Upper lobe of right lung (tissue), 1 donor: ENCODE measurements at places on chromosomes 7 and 10.

DNA sequence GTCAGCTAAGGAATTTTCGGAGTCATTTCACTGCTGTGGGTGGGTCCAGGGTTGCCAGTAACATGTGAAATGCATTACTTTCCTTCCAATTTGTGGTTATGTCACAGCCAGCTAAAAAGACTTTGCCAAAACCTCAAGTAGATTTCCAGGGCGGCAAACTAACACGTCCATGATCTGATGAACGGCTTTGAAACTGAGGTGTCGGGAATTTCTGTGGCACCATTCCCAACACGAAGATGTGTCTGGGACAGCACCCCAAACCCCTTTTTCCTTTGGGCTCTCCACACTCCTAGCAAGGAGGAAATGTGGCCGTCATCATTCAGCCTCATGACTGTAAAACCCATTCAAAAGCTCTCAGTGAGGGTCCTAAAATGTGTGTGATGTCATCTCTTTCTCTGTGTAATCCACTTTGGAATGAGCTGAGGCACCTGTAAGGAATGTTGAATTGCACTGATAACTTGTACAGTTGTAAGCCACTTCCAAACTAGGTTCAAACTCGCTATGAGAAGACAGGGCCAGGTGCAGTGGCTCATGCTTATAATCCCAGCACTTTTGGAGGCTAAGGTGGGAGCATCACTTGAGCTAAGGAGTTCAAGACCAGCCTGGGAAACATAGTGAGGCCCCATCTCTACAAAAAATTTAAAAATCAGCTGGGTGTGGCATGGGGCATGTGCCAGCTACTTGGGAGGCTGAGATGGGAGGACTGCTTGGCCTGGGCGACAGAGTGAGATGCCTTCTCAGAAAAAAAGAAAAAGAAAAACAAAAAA, 146.1 kb upstream of the FRMD4A start:
- no peak for DNase-seq

GRCh38 chr7:76383089-76383944, 24.5 kb upstream of the YWHAG start:
- no peak for DNase-seq

DNA sequence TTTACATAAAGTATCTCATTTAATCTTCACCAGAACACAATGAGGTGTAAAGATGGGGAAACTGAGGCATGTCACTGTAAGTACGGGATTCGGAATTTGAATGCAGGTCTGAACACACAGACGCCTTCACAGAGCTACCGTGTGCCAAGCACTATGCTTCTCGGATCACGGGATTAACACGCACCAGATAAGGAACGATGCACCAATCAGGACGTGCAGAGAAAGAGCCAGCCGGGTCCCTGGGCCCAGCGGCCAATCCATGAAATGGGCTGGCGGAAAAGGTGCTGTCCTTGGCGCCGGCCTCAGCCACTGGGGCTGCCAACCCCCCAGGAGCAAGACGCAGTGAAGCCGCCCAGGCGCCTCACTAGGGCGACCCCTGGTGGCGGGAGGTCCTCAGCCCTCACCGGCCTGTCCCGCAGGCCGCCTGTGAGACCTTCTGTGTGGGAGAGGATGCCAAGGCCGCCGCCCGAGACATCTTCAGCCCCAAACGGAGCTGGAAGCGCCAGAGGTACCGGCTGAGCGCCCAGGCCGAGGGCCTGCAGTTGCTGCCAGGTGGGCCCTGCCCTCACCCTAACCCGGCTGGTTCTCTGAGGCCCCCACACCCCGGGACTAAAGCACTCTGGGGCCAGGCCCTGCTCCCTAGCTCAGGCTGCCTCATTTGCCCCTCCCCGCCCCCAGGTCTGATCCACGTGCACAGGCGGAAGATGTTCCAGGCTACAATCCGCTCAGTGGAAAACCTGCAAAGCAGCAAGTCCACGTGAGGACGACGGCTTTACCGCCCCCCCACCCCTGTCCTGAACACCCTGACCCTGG, 15.6 kb downstream of the ATG9B start:
- DNase-seq = peak; percentile 83

- no peak for DNase-seq
These were observed 130.9 kb downstream of the RSU1 start for GRCh38 chr10:16686054-16686902.

DNA sequence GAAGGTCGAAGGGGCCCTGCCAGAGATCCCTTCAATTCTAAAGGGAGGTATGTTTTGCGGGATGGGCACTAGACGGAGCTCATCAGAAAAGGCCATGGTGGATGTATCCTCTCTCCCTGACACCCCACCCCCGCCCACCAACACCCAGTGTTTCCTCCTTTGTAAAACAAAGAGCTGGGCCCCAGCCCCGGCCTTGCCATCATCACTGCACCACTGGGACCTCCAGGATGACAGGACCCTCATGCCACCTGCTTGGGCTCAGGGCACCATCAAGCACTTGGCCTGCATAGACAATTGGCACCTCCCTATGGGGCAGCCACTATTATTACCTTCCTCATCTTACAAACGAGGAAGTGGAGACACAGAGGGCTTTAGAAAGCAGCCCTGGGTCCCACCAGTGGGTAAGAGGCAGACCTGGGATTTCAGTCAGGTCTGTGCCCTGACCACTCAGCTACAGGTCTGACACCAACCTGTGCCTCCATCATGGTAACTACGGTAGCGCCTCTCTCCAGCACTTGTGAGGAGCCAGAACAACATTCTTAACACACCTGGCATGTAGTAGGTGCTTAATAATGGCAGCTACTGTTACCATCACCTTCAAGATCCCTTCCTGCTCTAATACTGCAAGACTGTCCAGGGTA, 2.0 kb downstream of the CALML3 start:
- peak; percentile 31 for DNase-seq

DNA sequence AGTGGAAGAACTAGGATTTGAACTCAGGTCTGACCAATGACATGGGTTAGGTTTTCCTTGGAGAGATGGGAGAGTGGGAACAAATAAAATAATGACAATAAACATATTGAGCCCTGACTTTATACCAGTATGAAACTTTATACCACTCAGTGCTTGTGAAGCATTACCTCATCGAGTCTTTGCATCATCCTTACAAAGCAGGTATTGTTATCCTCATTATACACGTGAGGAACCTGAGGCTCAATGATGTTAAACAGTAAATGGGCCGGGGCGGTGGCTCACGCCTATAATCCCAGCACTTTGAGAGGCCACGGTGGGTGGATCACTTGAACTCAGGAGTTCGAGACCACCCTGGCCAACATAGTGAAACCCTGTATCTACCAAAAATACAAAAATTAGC, 47.7 kb downstream of the HHEX start:
- no peak for DNase-seq

DNA sequence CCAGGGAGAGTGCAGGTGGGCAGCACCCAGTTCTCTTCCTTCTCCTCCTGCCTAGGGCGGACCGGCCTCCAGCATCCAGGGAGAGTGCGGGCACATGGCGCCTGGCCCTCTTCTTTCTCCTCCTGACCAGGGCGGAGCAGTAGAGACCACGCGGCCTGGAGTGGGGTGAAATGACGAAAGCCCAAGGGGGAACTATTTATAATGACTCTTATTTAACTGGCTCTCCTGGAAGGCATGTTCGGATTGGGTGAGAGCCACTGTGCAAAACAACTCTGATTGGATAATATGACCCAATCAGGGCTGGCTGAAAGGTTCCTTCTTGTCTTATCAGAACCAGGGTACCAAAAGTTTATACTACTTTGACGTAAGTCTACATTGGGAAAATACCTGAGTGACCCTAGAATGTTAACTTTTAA, 63.1 kb downstream of the ZNF37A start:
- DNase-seq = no peak

GRCh38 chr10:32891261-32891660, 66.8 kb downstream of the ITGB1 start:
- no peak for DNase-seq

GRCh38 chr10:22280078-22280477, 36.1 kb upstream of the COMMD3 start:
- DNase-seq = no peak

DNA sequence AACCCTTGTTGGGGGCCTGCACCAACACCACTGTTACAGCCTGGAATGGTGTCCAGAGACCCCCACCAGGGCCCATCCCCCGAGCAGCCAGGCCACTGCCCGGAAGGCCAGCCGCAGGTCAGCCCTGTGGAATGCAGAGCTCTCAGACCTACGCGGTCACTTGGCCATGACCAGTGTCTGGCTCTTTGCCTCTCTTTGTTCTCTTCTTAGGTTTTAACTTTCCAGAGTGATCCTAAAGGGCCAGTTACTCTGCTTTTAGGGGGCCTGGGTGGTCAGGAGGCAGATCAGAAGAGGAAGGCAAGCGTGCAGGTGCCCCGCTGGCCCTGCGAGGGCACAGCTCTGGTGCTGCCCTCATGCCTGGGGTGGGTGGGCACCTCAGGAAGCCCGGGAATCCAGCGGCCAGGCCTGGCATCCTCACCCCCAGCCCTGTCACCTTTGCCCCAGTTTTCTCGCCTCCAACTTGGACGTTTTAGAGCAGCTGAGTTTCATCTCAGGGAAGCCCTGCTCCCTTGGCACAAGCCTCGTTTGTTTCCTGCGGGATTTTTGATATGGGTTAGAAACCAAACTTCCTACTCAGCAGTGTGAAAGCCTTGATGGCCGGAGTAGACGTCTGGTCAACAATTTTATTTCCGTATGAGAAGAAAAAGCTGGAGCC, 62.5 kb upstream of the CHST15 start:
- DNase-seq = no peak

DNA sequence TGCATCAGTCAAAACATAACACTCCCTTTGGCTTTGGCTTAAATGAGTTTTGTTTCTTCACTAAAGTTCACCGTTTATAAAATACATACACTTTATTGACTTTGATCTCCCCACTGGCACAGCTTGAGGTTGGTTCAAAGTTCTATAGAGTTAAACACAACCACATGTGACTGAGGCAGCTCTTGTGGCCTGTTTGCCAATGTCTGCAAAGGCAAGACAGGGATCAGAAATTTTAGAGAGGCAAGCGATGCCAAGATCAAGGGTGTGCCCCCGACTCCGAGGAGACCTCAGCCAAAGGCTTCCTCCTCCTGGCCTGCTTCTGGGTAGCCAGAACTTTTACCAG, 129.8 kb upstream of the JCAD start:
- no peak for DNase-seq

DNA sequence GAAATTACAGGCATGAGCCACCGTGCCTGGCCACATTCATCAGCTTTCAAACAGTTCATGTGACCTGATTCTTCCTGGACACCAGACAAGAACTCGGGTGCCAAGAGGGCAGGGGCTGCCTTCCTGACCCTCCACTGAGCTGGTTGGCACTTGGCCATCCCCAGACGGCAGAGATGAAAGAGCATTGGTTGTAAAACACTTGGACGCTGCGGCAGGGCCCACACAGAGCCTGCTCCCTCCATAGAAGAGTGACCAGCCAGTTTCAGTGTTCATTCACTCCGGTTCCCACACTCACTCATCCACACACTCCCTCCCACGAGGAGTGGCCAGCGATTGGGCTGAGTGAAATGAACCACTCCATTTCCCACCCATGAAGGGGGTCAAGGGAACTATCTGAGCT, 112.3 kb downstream of the ITGB8 start:
- DNase-seq = no peak

- DNase-seq = no peak
These were observed 21.6 kb downstream of the TES start for GRCh38 chr7:116231949-116232348.

GRCh38 chr10:130927157-130927556, 384.4 kb downstream of the TCERG1L start:
- DNase-seq = no peak

DNA sequence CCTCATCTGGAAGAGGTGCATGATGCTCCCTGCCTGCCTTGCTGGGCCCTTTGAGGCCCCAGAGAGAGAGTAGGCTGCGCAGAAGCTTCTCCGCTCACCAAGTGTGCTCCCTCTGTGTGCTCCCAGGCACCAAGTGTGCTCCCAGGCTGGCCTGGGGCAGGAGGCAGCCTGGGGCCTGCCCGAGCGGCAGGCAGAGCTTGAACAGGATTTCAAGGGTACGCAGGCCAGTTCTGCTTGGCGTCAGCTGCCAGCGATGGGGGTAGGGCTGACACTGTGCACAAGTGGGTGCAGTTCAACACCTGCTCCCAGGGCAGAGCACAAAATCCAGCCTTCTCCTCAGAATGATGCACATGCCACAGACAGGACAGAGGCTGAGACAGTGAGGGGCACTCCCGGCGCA, 119.7 kb downstream of the FAM53B start:
- no peak for DNase-seq

DNA sequence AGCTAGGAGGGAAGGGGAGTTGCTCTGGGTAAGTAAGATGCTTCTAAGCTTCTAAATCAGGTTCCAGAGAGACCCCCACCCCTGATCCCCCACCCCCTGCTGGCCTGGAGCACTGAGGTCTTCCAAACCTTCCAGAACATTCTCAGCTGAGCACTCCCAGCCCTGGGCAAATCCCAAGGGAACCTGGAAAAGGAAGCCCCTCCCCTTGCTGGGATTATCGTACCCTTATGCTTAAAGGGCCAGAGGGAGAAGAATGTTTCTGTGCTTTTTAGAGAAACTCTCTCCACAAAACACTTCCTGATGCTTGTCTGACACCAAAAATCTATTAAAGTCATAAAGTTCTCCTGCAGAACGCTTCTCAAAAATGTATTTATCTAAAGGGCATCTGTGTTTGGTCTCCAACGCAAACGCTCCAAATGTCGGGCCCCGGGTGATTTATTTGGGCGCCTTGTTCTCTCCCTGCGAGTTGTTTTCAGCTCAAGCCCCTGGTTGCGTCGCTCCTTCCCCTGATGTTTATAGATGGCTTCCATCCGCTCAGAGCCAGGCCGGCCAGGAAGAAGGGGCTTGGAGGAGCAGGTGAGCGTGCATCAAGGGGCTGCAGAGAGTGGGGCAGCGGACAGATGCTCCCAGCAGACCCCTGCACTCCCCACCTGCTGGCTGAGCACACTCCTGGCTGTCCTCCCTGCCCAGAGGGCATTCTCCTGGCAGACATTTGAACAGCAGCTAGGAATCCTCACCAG, 8.2 kb upstream of the RET start:
- no peak for DNase-seq

- DNase-seq = no peak
These were observed 4.1 kb downstream of the CYP2W1 start for GRCh38 chr7:986766-987751.

GRCh38 chr7:141511676-141512396, 39.4 kb upstream of the AGK start:
- peak; percentile 64 for DNase-seq

DNA sequence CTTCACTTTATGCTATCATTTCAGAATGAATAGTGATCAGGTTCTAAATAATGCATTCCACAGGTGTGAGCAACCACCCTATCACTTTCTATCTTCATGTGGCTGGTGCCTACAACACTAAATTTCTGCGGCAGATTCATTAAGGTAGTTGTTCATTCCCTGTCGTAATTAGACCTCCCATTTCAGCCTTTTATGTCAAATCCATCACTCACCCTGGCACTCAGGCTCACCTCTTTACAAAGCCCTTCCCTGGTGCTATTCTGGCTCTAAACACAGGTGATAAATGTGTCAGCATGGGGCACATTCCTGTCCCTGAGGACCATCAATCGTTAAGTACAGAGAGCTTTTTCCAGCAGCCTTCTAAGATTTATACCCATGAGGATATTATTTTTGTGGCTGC, 300.0 kb upstream of the C7orf33 start:
- DNase-seq = no peak

- peak; percentile 92 for DNase-seq
These were observed 58.9 kb downstream of the CALML3 start for GRCh38 chr10:5583525-5584175.

- no peak for DNase-seq
These were observed 13.1 kb upstream of the LIPF start for GRCh38 chr10:88651101-88651551.
